ENCODE measurements at places on chromosomes 3 and 15.

DNA sequence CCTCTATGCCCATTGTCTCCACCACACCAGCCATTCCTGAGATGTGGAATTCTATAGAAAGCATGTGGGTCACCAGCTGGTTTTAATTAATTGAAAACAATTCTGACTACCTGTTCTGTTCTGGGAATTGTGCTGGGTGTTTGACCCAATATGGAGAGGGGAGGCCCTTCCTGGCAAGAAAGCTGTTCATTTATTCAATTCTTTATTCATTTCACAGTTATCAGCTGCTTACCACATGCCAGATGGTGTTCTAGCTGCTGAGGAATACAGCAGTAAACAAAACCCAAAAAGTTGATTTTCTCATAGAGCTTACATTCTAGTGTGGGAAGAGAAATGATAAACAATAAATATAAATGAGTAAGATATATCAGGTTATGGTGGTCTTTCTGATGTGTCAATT lies 296.1 kb upstream of the RASGRP1 start:
- DNase-seq: no peak

DNA sequence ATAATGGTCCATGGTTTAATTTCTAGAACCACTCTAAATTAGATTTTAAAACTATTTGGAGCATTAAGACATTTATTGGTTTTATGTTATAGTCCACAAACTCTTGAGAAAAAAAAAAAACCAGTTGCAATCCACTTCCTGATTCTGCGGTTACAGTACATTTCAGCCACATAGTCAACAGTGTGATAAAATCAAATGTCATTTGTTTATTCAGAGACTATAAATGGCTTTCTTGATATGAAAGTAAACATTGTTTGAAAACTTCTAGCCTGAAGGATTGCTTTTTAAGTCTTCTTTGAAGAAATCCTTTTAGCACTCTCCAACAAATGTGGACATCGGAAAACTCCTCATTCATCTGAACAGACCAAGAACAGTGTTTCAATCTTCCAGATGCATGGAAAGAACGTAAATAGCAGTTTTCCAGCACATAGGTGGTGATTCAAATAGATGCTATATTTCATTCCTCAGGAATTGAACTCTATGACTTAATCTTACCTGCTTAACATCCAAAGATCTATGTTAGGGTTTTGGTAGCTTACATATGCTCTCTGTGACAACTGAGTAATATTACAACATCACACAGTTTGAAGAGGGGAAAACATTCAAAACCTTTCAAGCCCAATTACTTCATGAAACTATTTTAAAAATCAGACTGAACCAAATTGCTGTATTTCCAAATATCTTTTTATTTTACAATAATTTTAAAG lies 87.8 kb upstream of the UBE2E2 start:
- no peak for DNase-seq

- DNase-seq: no peak
These were observed 139.0 kb downstream of the CHDH start for GRCh38 chr3:53707222-53707621.

DNA sequence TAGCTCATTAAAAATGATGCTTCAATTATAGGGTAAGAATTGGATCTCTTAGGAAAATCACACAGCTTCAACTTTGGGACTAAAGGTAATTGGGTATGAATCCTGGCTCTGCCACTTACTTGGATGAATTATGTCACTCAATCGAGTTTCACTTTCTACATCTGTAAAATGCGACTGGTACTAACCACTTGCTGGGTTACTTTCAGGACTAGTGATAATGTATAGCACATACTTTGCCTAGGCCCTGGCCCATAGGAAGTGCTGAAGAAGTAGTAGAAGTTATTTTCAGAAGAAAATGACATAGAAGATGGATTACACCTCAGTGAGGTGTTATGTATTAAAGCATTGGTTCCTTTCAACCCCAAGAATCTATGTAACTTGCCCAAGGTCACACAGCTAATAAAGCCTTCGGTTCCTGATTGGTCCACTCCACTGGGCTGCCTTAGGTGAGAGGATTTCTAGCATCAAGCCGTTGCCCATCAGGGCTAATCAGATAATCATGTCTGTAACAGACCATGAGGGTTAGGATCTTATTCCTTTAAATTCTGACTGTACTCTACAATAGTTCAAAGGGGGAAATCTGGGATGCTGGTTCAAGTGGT lies 29.4 kb upstream of the AP4E1 start:
- no peak for DNase-seq

DNA sequence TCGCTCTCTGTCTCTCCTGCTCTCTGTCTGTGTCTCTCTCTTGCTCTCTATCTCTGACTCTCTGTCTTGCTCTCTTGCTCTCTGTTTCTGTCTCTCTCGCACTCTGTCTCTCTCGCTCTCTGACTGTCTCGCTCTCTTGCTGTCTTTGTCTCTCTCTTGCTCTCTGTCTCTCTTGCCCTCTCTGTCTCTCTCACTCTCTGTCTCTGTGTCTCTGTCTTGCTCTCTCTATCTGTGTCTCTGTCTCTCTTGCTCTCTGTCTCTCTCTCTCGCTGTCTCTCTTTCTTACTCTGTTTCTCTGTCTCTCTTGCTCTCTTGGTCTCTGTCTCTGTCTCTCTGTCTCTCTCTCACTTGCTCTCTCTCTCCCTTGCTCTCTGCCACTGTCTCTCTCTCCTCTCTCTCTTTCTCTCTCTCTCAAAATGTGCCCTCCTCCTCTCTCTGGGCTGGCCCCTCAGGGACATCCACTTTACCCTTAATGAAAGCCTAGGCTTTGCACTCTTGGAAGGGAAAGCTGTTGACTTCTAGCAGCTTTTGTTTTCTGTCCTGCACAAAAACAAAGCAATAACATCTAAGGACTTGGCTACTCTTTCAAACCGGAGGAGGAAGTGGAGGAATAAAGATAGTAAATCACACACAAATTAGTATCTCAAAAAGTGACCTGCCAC lies 73.9 kb upstream of the NR2E3 start:
- DNase-seq: no peak

- no peak for DNase-seq
These were observed 81.7 kb upstream of the MYZAP start for GRCh38 chr15:57509965-57510364.

- no peak for DNase-seq
These were observed 20.3 kb downstream of the FXR1 start for GRCh38 chr3:180932819-180933218.

DNA sequence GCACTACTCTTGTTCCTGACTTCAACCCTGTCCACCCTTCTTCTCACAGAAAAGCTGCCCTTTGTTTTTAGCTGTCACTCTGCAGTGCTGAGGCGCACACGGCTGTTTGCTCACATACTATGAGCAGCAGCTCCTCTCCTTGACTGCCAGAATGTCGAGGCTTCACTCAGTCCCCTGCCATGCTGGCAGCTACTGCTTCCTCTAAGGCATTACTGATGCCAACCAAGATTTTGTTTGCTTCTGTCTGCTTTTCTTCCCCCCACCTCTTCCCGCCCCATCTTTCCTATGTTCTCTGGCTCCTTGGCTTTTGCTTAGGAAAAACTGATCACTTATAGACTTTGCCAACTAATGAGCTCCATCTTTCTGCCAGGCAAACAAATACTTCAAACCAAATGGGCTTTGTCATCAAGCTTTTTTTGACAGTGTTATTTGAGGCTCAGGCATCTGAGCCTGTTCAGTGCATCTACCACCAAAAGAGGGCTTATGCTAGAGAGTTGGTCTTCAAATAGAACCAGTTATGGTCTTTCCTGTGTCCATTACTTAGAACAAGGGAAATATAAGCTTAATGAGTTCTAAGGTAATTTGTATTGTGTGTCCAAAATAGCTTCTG lies 81.0 kb downstream of the FBXL2 start:
- DNase-seq: no peak

GRCh38 chr15:46365572-46365971 lies 730.7 kb downstream of the SQOR start:
- no peak for DNase-seq

- DNase-seq: no peak
These were observed 72.7 kb downstream of the FSIP1 start for GRCh38 chr15:39709941-39710340.

- no peak for DNase-seq
These were observed 95.2 kb downstream of the WDR76 start for GRCh38 chr15:43922021-43922420.

DNA sequence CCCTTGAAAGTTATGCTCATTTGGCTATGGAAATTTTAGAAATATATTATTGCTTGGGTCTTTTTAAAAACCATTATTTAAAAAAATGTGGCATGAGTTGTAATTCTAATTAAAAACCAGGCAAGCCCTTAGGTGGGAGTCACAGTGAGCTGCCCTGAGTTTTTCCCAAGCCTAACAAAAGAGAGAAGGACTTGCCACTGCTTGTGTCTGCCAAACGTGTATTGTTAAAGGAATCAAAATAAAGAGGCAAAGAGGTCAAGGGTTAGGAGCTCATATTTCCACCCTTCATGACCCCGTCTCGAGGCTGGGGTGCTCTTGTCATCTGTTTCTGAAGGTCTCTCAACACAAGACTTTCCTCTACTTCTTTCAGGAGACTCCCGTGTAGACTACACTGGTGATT lies 321.1 kb downstream of the ZIC1 start:
- DNase-seq: no peak

DNA sequence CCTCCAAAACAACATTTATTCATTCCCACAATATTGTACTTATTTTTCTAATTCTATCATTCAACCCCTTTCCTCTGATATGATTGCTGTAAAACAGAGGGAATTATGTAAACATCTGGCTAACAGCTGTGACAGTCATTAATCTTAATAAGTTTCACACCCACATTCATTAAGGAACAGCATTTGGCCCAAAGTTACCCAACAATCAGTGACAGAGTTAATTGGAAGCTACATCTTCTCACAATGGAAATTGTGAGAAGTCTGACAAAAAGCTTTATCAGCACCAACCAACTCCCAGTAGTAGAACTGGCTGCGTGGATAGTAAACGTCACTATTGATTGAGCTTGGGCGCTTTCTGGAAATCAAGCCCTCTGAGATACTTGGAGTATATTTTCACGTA lies 165.8 kb upstream of the SLC24A5 start:
- DNase-seq: no peak

- no peak for DNase-seq
These were observed 28.6 kb upstream of the VPS8 start for GRCh38 chr3:184783319-184783718.

DNA sequence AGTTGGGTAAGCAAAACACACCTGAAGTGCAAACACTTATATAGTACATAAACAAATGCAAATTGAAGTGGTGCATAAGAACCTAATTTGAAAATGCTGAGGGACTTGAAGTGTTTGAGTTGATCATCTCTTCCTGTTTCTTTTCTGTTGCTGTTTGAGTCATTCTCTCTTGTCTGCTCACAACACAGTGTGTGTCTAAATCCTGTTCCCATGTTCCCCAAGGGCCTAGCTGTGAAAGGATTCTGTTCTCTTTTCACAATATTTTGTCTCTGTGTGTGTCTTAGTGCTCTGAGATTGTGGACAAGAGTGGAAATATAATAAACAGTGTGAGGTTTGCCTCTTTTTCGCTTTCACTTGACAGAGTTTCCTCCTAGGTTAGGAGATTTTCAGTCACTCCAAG lies 6.1 kb downstream of the CD96 start:
- no peak for DNase-seq

GRCh38 chr3:191244242-191244867 lies 45.3 kb downstream of the OSTN start:
- no peak for DNase-seq

DNA sequence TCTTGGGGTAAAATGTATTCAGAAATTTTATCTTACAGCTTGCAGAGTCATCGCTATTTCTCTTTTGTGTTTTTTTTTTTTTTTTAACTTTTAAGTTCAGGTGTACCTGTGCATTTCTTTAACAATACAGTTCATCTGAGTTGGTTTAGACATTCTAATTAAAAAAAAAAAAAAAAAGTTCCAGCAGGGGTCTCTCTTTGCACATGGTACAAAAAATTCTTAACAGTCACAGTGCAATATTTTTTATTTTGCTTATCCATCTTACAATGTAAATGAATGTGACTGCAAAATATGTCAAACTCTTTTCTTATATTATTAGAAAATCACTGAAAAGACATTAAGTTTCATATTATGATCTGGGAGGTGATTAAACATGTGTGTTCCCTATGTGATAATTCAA lies 47.5 kb upstream of the SLC9A9 start:
- no peak for DNase-seq

DNA sequence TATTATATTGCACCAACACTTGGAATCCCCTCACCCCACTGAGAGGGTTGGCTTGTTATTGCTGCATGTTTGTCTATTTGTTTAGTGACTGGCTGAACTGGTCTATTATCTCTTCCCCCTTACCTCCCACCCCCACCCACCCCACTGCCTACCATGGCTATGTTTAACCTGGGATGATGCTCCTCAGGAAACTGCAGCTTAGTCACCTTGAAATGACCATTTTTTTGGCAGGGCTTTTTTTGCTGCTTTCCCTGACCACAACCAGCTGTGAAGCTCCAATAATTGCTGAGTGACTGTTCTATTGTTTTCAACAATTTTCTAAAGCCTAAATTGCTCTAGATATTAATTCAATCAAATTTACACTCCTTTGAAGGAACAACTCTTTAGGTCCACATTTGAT lies 137.9 kb upstream of the CADM2 start:
- DNase-seq: no peak

DNA sequence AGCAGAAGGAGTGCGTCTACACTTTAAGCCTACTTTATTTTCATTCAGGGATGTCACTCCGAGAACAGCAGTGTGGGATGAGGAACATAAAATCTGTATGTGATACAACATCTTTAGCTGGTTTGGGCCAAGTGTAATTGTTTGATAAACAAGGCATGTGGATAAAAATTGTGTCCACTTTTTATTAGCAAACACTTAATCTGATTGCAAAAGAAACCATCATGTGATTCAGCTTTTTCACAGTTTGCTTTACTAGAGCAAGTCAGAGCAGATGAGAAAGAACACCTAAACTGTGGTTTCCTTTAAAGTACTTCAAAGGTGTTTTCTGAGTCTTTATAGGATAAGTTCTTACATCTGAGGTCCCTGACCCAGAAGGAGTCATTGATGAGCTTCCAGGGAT lies 237.9 kb downstream of the THSD4 start:
- DNase-seq: no peak

DNA sequence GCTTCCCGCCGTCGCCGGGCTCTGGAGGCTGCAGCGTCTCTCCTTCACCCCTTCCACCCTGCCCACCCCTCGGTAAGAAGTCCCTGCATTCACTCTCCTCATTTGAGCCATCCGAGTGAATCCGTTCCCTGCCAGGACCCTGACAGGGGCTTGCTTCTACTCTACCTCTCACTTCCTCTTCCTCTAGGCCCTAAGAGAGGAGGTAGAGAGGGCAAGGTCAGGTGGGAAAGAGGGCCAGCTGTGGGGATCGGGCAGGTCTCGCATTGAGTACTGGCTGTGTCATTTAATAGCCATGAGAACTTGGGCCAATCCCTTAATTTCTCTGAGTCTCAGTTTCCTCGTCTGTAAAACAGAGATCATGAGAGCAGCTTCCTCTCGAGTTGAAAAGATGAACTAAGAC lies 283.6 kb downstream of the UACA start:
- DNase-seq: no peak
